ENCODE measurements at places on chromosomes 3 and 15.
A peak's percentile ranks its signal among the peaks of the same experiment; 100 is the strongest.

GRCh38 chr3:14950274-14950673, 2.9 kb downstream of the NR2C2 start:
- no peak for DNase-seq

DNA sequence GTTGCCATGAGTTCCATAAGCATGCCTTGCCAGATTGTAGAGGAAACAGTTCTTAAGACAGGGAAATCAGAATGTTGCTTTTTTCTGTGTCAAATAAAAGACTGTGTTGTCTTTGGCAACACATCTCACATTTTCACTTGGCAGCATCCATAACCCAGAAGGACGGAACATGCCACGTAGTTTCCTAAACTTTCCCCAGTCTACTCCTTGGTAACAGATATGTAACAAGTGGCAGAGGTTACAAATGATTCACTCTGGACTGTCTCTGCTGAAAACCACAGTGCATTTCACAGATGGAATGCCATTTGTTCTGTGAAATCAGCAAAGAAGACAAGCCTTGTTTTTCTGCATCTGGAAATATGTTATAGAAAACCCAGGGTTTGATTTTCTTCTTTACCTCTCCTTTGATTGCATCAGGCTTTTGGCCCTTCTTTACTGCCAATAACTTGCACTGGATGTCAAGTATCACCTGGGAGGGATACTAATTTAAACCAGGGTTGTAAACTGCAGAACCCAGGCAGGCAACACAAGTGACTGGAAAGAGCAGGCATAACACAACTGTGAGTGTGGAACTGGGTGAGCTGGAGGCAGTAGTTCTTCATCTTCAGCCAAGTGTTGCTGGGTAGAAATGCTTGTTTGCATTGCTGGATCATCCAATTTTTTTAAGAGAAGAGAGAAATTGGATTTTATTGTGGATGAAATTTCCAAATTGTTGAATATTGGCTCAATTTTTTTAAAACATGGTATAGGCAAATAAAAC, 124.4 kb upstream of the FOXB1 start:
- DNase-seq, result no peak

- DNase-seq, result no peak
Measured at GRCh38 chr3:59407425-59407824, 357.6 kb upstream of the CFAP20DC start.

- DNase-seq, result no peak
Measured at GRCh38 chr15:42270996-42271395, 2.0 kb upstream of the GANC start.

DNA sequence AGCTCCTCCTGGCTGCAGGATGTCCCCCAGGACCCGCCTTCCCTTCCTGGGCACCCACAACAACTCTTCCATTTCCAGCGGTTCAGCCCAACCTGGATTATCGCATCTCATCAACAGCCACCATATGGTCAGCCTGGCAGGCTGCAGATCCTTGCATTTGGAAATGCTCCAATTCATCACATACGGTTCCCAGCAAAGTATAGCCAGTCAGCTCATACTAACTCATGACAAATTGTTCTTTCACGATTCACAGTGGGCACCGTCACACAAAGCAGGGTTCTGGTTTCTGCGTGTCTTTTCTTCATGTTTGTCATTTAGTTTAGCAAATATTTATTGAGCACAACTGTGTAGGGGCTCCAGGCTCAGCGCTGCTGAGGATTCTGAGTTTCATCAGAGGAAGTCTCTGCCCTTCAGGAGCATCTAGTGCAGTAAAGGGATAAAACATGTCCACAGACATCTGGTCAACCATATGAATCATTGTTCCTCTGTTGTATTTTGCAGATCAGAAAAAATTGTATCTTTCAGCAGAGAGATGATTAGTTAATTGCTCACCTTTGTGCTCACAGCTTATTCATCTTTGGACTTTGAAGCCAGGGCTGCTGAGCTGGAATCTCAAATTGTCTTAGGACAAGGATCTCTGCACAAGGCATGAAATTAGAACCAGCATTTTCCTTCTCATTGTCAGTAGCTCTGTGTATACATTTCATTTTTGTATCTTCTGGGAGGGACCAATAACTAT, 125.1 kb downstream of the GABRG3 start:
- DNase-seq, result no peak

DNA sequence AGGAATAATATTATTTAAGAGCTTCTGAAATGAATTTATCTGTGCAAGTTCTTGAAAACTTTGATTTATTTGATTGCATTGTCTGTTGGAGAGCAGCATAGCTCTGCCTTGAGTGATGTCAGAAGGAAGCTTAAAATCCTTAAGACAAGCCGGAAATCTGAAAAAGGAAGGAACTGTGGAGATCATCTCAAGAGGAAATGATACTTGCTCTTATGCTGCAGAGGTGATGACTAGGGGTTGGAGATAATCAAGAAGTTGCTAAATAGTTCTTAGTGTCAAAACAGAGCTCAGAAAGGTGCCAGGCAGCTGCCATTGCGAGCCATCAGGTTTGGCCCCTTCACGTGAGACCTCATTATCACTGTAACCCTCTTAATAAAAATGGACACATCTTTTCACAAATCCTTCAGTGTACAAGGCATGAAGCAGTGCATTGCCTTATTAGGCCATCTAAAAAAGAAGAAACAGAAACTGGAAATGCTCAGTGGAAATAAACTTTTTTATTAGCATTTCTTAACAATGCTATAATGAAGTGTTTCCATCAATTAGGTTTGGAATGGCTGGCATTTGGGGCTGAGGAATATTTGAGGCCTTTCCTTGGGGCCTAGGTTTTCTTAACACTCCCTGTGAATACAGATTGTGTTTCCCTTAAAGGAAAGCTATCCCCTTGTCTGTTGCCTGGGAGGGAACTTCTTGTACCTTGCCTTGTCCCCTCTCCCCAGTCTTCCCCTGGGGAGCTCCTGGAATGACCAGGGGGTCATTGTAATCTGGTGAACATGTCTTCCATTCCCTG, 34.5 kb upstream of the VILL start:
- no peak for DNase-seq

DNA sequence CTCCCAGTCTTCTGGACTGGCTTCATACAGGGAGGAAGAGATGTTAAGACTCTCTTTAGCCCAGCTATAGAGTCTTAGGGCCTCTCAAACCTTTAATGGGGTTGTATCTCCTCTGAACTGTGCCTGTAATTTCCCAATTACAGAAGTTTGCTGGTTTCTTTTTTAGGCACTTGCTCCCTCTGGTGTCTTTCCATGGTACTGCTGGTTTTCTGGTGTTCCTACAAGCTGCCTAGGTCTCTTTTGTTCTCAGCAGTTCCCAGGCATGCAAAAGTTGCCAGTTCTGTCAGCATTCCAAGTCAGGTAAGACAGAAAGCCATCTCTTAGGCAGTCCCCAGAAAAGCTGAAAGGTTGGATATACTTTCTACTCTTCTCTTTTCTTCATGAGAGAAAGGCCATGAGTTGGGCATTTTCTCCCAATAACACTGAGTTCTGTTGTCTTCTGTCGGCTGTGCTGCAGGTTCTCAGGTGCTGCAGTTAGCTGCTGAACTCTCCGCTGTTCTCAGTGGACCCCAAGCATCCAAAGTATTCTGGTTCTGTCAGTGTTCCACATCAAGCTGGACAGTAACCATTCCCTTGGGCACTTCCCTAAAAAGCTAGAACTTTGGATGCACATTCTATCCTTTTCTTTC, 54.4 kb upstream of the EHHADH start:
- DNase-seq, result no peak

- no peak for DNase-seq
Measured at GRCh38 chr3:172444821-172445220, 3.4 kb downstream of the GHSR start.

GRCh38 chr15:57923750-57924149, 141.8 kb downstream of the ALDH1A2 start:
- DNase-seq, result no peak

DNA sequence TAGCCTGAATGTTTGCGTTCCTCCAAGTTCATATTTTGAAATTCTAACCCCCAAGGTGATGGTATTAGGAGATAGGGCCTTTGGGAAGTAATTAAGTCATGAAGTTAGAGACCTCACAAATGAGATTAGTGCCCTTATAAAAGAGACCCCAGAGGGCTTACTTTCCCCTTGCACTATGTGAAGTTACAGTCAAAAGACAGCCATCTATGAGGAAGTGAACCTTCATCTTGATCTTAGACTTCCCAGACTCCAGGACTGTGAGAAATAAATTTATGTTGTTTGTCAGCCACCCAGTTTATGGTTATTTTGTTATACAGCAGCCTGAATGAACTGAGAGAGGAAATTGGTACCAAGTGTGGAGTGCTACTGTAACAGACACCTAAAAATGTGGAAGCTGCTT, 74.4 kb downstream of the DAPK2 start:
- DNase-seq, result no peak

DNA sequence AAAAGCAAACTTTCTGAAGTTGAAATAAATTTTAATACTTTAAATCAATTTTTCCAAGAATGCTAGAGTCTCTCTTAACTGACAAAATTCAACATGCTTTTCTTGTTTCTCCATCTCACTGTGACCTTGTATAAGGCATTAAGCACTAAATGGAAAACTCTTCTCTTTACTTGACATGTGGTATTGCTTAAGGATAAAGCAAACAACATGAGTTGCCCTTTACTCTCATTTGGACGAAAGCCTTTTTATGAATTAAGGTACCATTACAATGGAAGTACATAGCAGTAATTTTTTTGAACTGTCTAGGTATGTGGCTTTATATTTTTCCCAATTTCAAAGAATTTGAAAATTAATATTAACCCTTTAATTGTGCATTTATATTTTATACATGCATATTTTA, 1.4 kb downstream of the STRIT1 start:
- DNase-seq, result no peak

DNA sequence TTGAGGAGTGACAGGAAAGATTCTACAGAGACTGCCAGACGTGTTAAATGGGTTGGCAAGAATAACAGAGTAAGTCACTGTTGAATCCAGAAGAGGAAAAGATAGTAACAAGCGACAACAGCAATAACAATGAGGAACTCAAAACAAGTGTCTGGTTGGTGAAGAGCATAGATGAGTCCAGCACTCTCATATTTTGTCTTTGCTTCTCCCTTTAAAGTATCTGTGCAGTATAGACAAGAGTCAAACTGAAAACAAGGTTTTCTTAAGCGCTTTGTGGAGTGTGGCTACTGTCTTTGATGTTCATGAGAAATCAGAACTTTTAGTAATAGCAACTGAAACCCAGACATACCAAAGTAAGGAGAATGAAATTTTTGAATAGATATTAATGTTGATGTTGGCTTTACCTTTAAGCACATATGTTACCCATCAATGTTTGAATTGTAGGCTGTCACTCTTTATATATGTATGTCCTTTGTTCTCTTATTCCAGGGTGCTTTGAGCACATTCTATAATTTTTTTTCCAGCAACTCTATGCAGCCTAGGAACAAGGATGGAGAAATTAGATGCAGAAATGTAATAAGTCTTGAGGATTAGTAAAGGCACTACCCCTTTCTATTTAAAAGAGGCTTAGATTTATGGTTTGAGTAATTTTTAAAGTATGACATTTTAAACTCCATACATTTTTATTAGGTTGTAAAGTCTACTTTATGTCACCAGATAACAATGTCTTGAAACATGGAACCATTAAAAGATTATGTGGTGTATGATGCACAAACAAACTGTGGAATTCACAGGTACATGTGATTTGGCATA, 185.5 kb downstream of the NFKBIZ start:
- DNase-seq, result no peak

DNA sequence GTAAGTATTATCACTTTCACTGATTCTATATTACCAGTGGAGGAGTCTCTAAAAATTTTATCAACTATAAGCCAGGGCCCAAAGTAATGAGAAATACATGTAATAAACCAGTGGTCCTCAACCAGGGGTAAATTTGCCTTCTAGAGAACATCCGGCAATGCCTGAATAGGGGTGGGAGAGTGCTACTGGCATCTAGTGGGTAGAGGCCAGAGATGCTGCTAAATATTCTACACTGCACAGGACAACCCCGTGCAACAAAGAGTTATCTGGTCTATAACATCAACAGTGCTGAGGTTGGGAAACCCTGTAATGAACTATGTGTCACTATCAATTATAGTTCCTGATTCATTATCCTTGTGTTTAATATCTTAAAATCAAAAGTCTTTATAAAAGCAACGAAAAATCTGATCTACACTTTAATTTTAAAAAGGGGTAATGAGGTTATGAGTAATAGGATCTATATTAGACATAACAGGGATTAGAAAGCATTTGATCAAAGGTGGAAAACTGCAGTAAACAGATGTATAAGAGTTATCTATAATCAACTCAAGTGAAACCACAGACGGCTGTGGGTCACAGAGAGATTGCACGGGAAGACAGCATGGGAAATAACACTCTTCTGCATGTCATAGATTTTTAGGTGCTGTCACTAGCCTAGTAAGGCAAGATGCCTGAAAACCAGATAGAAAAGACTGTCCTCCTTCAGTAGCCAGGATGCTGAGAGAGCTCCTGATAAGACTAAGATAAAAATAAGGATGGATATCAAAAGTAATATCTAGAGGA, 2.0 kb downstream of the LYSMD2 start:
- peak; percentile 2 for DNase-seq

- DNase-seq, result no peak
Measured at GRCh38 chr3:128217702-128218547, 64.6 kb downstream of the EEFSEC start.

Measured in activated naive CD4-positive, alpha-beta T cell (primary cell).